HS-27A (cell line): ENCODE measurements at places on chromosomes 3 and 15.
A peak's percentile ranks its signal among the peaks of the same experiment; 100 is the strongest.

DNA sequence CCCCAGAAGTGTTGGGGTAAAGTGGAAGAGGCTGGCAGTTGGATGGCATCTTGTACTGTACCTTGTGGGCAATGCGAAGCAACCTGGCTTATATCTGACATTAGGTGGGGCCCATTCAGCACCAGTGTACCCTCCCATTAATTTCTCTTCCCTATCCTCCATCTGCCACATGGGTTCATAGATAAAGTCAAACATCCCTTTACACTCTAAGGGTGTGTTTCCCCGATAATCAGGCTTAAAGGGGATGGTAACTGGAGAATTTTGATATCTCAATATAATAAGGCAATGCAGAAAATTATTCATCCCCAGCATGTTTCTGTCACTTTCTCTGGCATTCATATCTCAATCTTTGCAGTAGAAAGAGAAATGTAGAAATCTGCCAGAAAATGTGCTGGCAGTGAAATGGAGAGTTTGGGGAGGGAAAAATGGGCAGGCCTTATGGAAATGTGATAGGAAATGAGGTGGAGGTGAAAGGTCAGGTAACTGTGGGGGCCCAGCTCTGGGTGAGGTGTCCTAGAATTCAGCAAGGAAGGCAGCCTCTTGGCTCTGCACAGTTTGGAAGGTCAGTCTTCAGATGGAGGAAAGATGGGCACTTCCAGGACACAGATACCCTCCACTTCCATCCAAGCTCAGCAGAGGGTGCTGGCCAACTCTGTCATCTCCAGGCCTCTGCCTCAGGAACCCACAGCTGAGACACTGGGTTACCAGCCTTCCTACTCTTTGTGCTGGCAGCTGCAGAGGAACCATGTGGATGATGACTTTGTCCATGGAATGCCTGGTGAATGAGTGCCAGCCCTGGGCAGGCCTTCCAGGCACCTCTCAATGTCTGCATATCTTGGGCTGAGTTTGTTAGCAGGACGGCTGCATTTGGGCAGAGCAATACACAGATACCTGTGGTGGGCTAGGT lies 325.9 kb upstream of the CTDSPL start:
- DNase-seq, result no peak

- DNase-seq, result no peak
Measured at GRCh38 chr3:173983343-173983742, 585.8 kb downstream of the NLGN1 start.

DNA sequence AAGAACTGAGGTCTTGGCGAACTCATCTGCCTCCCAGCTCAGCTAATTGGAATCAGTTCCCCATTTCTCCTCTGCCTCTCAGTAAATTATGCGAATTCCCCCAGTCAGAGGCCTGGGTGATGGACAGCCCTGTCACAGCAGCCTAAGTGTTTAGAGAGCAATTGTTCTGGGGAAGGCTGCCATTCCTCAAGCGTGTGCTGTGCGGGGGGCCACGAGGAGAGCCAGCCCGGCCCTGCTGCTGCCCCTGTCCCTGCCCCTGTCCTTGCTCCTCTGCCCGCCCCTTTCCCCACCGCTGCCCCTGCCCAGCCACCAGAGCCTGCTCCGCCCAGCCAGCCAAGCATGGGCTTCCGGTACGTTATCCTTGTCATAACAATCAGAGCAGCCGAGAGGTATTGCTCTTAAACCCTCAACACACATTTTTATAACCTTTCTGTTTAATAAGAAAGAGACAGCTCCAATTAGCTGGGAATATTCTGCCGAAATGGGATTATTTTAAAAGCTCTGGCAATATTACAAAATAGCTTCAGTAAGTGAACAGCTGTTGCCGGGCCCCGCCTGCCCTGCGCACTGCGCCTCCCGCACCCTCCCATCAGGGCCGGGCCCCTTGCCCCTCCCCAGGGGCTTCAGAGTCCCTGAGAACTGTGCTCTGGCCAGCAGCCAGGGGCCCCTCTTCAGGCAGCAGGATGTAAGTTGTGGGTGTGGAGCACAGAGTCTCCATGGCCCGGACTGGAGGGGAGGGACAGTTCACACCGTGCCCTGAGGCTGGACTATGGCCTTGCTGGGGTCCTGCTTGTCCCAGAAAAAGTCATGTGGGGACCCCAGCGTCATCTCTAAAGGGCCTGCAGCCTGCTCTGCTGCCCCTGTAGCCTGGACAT lies 12.4 kb upstream of the CACNA2D2 start:
- DNase-seq, result no peak

DNA sequence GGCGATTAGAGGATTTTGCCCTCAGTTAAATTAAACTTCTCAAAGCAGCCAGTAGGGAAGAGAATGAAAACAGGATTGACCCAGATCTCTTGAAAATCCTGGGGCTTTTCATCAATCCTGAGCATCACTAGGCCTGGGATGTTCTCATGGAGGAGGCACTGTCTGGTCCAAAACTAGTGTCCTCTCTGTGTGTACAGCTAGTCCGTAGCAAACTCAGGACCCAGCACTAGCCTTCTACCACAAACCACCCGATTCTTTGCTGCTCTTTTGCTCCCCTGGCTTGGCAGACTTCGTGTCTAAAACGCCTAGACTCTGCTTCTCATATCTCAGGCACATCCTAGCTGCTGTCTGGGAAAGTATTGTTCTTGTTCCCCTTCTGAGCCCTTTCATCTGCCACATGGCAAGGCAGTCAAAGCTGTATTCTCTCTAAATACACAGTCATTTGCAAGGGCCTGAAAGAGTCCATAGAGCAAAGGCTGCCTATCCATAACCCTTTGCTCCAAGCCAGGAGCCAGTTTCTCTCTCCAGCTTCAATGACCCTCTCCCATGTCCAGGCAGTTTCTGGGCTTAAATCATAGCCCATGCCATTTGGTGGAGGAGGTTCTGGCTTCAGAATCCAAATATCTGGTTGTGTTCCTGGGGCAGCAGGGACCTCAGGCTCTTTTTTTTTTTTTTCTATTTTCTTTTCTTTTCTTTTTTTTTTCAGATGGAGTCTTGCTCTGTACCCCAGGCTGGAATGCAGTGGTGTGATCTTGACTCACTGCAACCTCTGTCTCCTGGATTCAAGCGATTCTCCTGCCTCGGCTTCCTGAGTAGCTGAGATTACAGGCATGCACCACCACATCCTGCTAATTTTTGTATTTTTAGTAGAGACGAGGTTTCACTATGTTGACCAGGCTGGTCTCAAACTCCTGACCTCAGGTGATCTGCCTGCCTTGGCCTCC lies 52.4 kb downstream of the CDC25A start:
- DNase-seq, result no peak

GRCh38 chr15:87703327-87704111 lies 553.0 kb downstream of the NTRK3 start:
- DNase-seq, result no peak

DNA sequence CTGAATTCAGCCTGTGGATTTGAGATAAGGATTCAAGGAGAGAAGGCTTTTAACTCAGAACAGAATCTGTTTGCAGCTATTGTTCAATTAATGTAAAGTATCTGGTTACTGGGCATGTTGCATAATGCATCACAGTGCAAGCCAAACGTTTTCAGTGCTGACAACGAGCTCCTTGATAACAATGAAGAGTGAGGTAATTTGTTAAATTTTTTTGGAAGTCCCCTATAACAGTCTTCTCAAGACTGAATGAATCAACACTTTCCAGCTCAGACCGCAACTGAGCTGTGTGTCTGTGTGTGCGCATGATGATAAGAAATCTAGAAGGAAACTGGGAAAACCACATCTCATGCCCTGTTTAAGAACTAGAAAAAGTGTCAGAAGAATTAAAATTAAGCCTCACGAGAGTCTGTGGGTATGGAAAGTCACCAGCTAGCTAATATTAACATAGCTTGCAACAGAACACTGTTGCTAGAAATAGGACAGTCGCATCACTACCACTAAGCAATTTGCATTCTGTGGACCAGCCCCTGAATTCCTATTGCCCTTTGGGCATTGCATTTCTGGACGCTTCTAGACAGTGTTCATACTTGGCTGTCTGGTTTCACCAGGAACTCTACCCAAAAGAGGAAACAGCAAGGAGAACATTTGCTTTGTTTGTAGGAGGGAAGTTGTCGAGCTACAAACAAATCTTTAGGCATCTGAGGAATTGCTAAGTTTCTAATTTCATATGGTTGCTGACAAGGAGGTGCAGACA lies 43.7 kb upstream of the ATP2C1 start:
- DNase-seq, result no peak

DNA sequence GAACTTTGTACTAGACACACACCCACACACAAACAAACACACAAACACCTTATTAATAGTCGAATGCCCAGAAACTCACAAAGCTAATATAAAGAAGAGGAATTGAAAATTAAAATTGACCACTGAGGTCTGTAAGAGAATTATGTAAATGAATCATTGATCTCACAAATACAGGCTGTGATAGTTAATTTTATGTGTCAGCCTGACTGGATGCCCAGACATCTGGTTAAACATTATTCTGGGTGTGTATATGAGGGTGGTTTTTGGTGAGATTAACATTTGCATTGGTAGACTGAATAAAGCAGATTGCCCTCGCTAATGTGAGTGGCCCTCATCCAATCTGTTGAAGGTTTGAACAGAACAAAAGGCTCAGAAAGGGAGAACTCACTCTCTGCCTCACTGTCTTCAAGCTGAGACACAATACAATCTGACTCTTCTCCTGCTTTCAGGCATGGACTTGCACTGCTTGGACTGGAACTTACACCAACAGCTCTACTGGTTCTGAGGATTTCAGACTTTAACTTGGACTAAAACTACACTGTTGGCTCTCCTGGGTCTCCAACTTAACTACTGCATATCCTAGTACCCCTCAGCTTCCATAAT lies 199.4 kb upstream of the TTC14 start:
- no peak for DNase-seq

DNA sequence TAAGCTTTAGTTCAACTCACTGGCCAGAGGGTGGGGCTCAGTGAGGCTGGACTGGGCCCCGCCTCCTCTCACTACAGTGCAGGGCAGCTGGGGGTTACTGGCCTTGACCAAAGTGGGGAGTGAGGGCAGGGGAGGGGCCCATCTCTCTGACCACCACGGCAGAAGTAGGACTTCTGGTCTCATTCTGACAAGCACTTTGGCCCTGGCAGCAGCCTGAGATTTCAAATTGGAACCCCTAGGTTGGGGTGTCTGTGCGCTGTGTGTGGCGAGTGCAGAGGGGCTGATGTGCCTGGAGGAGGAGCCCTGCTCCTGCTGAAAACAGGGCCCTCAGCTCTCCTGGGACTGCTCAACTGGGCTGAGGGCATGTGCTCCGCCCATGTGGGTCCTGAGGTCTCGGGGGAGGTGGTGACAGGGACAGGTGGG lies 60.3 kb upstream of the RPL32 start:
- no peak for DNase-seq

DNA sequence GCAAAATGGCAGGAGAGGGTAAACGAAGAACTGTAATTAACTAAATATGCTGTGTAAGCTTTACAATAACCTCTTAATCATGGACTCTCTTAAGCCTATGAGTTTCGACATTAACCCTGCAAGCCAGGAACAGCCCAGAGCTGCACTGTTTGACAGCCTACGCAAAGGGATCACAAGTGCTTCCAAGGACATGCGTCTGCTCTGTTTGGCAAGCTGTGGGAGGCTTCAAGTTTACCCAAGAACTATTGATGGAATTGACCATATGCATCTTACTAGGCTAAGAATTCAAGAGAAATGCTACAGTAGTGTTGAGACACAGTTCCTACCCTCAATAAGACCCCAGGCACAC lies 66.0 kb downstream of the PDZRN3 start:
- DNase-seq, result no peak

DNA sequence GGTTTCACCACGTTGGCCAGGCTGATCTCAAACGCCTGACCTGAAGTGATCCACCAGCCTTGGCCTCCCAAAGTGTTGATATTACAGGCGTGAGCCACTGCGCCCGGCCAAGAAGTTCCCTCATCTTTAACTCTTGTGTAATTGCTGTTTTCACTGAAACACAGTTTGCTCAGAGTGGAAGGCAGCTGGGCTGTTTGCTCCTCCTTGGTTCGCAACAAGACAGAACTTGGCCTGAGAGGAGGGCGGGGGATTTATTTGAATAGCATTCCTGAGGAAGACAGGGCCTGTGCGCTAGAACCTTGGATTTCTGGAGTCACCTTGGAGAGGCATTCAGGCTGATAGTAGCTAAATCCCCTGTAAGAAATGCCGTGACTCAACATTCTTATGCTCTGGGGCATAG lies 226.7 kb upstream of the MCTP2 start:
- no peak for DNase-seq

DNA sequence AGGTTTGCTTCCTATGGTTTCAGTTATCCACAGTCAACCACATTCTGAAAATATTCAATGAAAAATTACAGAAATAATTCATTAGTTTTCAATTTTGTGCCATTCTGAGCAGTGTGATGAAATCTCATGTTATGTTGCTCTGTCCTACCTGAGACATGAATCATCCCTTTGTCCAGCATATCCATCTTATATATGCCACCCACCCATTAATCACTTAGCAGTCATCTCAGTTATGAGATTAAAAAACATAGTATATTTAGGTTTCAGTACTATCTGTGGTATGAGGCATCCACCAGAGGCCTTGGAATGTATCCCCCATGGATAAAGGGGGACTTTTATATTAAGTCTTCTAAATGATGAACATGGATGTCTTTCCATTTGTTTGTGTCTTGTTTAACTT lies 64.7 kb upstream of the PROK2 start:
- DNase-seq, result no peak

GRCh38 chr15:37094915-37095711 lies 5.2 kb downstream of the MEIS2 start:
- DNase-seq, result no peak

GRCh38 chr3:162586591-162586990 lies 1090.0 kb downstream of the OTOL1 start:
- peak; percentile 9 for DNase-seq

GRCh38 chr15:42046597-42046996 lies 25.8 kb upstream of the PLA2G4E start:
- no peak for DNase-seq
